IMR-90 (cell line): ENCODE measurements at places on chromosomes 13 and 19. TPM values are rescaled to one million over a fixed set of nuclear protein-coding genes. Genes with fewer than 3 reads are reported as not detected.

IFNL1 gene
- total RNA-seq = not detected in 2 replicates

MYBPC2 gene
- not detected in 2 replicates for total RNA-seq

TPTE2 gene
- total RNA-seq = not detected in 2 replicates

C1QTNF9B gene
- total RNA-seq = 0.56 and 0.72 TPM in 2 replicates

LENG9 gene
- 0.83 and 1.1 TPM in 2 replicates for total RNA-seq

GRCh38 chr13:42645717-42646116 lies 71.8 kb downstream of the TNFSF11 start:
- DNase-seq = no peak

GRCh38 chr13:98909016-98909415 lies 68.8 kb downstream of the DOCK9 start:
- DNase-seq = peak; percentile 14

- DNase-seq = peak; percentile 46
Measured at GRCh38 chr19:18386543-18387271, 749 bp downstream of the GDF15 start.

GRCh38 chr13:81609335-81609734 lies 1268.4 kb upstream of the SPRY2 start:
- no peak for DNase-seq

DNA sequence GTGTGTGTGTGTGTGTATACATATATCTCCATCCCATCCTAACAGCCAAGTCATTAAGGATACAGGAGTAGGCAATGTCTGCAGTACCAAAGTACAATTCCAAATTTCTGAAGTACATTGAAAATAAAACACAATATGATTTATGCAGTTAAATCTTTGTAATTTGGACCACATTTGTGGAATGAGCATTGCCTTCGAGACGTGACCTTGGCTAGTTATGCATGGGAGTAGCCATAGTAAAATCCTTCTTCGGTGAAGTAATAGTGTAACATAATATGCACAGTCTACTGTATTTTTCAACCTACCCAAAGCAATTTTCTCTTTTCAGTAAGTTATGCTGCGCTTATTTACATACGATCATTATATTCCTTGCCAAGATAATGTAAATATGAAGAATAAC lies 665.7 kb upstream of the GPC6 start:
- DNase-seq = no peak

GRCh38 chr19:13400296-13400695 lies 106.0 kb downstream of the CACNA1A start:
- no peak for DNase-seq

GRCh38 chr19:28257396-28257795 lies 955.6 kb downstream of the UQCRFS1 start:
- DNase-seq = no peak

DNA sequence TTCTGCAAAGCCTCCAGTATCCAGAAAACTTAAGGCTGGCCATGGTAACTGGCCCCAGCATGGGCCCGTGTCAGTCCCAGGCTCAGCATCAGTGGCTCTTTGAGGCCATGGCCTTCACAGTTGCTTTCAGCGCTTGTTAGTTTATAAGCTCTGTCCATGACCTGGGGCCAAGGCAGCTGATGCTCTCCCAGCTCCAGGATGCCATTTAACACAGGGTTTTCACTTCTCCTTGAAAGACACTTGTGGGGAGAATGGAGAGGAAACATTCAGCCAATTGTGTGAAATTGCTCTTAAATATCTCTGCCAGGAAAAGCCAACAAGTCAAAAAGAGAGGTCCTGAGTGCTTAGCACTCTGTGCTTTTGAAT lies 321.3 kb downstream of the FOXO1 start:
- DNase-seq = no peak
